Activated CD4-positive, alpha-beta T cell treated with anti-CD3 and anti-CD28 coated beads, Interleukin-2, amount 50 U/mL, for 24 hours (primary cell): ENCODE measurements at places on chromosomes 2 and 18.

- no peak for DNase-seq
These were observed 971 bp upstream of the FBXO41 start for GRCh38 chr2:73285159-73285739.

GRCh38 chr2:188333751-188334524 is 42.3 kb downstream of the GULP1 start:
- DNase-seq = no peak

GRCh38 chr2:199851883-199852282 is 891 bp upstream of the FTCDNL1 start:
- no peak for DNase-seq

DNA sequence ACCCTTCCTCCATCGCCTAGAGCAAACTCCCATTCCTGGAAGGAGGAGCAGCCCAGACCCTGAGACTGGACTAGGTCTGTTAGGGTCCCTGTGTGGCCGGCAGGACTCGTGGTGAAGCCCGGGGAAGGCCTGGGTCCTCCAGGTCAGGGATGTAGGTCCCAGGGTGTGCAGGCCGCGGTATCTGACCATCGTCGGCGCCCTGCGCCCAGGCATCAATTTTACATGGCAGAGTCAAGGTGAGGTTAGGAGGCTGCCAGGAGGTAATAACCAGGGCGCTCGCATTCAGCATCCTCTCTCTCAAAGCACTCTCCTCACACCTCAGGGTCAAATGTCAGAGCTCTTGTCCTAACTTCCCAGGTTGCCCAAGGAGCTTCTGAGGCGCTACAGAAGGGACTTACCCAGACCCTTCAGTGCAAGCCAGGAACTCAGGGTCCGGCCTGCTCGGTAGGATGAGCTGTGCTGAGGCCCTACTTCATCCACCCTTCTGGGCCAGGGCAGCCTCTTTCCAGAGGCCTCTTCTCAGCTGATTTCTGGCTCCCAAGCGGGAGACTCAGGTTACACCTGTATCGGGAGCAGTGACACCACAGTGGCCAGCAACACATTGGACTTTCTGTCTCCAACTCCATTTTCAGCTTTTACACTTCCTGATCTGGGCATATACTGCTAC is 628 bp downstream of the SH2D6 start:
- no peak for DNase-seq

DNA sequence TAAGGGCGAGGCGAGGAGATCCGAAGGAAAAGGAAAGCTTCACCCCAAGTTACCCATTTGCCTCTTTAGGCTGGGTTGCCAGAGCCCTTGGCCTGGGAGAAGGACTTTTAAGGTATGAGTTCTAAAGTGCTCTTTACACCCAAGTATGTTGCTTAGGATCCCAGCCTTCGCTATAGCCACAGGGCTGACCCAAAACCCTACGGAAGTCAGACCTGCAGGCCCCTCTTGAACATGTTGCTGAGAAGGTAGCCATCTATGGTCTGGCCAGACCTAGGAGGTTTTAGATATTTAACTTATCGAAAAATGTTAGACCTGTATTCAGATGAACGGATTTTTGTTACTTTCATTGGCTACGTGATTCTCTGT is 95.4 kb downstream of the PMS1 start:
- DNase-seq = no peak

DNA sequence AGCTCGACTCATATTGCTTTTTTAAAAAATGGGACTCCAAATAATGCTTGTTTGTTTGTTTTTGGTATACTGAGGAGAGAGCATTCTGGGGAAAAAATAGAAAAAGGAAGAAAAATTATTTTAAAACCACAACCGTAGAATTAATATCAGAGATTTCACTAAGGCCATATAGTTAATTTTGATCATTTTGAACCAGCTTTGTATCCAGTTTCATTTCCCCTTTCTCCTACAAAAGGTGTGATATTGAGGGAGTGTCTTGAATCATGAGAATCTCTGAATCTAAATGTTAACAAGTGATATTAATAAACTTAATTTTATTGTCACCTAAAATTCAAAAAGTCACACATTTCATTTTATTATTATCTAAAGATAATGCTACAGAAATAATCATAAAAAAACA is 198.5 kb upstream of the GALNT5 start:
- no peak for DNase-seq

DNA sequence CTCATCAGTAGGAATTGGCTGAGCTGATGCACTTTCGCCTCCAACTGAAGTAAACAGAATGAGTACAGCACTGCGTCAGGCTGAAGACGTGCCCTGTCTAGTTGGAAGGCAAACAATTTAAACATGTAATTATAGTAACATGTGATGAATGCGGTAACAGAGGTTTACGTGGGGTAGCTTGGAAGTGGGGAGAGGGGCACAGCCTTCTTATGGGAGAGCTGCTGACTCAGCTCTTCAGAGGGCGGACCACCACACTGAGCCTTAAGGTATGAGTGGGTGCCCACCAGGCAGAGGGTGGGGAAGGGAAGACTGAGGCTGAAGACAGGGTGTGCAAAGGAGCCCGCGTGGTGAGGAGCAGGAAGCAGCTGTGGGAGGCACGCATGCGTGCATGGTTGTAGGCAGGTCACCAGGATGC is 6.2 kb upstream of the EHD3 start:
- no peak for DNase-seq

DNA sequence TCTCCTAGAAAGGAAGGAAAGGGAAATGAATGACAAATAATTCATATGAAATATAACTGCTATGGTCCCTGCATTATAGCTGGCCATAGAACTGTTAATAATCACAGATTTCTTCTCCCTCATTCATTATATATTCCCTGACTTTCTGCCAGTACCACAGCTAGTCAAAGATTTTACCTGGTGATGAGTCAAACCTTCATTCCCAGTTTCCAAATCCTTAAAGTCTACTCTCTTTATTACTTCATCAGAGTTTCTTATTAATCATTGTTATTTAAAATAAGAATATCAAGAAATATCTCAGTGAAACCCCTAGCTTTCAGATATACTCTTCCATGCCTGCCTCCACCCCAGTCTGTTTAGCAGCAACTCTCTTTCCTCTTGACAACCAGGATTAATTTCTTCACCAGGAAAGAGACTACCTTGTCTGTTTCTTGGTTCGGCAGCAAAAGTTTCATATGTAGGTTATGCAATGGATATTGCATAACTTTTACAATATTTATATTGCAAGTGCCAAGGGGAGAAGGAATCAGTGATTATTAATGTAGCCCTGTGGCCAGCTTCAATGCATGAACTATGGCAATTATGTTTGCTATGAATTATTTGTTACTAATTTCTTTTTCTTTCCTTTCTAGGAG is 533.8 kb downstream of the FBXO15 start:
- DNase-seq = no peak
